GM23248 (cell line): ENCODE measurements at places on chromosomes 2 and 18.

- DNase-seq, result no peak
Observed at GRCh38 chr2:170086751-170087412, 91.1 kb upstream of the MYO3B start.

- DNase-seq, result peak; percentile 79
Observed at GRCh38 chr2:201854841-201855240, 48.5 kb downstream of the CDK15 start.

- peak; percentile 47 for DNase-seq
Observed at GRCh38 chr2:187994464-187995331, 297.0 kb upstream of the GULP1 start.

- DNase-seq, result peak; percentile 80
Observed at GRCh38 chr2:223460774-223461211, 141.4 kb downstream of the SCG2 start.

DNA sequence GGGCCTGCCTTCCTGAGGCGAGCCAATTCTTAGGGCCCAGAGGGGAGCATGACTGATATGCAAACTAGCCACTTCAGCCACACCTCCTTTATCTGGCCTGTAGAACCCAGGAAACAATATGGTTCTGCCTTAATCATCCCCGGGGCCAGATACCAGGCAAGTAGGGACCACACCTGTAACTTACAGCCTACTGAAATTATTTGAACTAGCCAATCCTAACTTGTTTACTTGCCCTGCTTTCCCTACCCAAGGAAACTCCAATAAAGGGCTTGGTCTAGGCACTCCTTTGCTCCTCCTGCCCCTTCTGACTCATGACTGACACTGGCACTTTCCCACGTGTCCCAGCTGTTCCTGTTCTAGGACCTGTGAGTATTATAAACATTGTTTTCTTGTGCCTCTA, 57.6 kb downstream of the MYOM1 start:
- DNase-seq, result no peak
